ENCODE measurements at places on chromosomes 4 and X.

DNA sequence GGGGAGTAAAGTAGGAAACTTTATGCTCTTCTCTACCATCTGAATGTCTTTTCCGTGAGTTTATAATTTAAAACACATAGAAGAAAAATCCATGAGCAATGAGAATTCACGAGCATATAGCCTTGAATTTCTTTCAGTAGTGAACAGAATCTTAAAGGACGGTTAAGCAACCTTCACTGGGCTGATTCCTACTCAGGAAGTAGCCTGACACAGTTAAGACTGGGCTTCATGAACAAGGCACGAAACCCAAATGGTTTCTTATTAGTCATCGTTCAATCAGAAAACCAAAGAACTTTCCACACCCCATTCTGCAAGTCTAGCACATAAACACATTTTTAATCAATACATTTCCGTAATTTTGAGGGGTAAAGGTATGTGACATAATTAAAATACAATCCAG lies 95.8 kb downstream of the SH3KBP1 start:
- DNase-seq = no peak

DNA sequence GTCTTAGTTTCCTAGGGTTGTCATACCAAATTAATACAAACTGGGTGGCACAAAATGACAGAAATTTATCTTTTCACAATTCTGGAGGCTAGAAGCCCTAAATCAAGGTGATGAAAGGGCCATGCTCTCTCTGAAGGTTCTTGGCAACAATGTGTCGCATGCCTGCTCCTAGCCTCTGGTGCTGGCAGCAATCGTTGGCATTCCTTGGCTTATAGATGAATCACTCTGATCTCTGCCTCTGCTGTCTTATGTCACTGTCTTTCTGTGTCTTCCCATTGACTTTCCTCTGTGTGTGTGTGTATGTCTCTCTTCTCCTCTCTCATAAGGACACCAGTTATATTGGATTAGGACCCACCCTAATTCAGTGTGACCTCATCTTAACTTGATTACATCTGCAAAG lies 15.9 kb upstream of the INTU start:
- no peak for DNase-seq

DNA sequence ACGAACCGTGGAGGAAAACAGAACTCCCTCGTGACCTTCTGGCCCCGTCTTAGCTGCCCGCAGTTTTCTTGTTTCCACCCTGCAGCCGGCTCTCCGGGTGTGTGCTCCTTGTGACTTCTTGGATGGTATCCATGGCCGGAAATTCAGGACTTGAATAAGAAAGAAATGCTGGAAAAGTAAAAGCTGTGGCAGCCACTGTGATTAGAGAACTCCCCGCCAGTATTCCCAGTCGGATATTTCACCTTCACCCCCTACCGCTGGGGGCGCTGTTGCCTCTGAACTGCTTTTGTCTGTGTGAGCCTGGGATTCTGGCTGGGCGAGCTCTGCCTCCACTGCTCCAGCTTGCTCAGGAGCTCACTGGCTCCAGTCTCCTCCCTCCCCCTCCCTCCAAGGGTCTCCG lies 41.5 kb upstream of the CYP4V2 start:
- no peak for DNase-seq

DNA sequence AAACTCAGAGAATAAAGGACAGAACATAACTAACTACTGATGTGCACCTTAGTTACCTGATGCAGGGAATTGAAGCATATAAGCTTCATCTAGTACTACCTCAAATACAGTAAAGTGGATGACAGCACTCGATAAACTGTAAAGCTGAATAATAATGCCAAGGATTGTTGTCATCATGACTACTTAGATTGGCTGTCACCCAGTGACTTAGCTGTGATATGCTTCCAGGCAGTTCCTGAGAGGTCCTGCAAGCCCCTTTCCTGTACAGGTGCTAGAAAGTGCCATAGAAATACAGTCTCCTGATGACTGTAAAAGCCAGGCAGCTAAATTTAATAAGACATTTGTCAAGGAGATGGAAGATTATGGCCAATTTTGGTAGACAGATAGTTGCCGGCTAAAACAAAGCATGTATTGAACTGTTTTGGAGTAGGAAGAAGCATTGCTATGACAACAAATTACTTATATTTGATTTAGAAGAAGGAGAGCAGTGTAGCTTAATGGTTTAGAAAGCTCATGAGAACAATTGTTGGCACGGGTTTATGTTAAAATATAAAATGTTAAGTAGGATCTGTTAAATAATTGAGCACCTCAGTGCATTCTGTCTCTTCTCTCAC lies 29.7 kb downstream of the TMEM164 start:
- DNase-seq = no peak

GRCh38 chr4:37453281-37453998 lies 208.9 kb downstream of the NWD2 start:
- DNase-seq = peak; percentile 42

DNA sequence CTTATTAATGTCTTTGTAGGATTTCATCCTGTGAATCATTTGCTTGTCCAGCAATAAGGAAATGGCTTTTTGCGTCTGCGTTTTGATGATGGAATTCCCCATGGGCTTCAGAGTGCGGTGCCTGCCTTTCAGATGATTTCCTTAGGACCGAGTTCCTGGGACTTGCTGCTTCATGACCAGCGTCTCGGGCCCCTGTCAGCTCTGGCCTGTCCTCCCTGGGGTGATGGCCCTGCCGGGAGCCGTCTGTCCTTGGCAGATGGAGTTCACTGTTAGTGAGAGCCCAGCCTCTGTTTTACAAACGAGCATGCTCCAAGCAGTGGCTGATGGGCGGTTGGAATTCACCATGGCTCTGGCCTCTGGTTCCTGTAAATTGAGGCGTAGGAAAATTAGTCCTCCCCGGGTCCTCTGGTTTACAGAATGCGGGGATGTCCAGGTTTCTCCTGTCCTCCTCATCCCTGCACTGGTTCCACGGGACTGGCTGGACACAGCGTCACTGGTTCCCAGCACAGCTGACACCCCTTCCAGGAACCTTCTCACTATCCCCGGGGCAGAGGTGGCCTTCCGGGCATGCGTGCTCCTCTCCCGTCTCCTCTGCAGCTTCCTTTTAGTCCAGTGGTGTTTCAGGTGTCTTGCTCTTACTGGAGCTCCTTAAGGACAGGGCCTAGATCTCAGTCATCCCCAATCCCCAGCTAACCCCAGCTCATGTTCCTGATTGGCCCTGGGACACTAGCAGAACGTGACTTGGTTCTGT lies 34.9 kb downstream of the TBC1D14 start:
- no peak for DNase-seq

GRCh38 chr4:176034936-176035335 lies 30.7 kb upstream of the WDR17 start:
- no peak for DNase-seq

DNA sequence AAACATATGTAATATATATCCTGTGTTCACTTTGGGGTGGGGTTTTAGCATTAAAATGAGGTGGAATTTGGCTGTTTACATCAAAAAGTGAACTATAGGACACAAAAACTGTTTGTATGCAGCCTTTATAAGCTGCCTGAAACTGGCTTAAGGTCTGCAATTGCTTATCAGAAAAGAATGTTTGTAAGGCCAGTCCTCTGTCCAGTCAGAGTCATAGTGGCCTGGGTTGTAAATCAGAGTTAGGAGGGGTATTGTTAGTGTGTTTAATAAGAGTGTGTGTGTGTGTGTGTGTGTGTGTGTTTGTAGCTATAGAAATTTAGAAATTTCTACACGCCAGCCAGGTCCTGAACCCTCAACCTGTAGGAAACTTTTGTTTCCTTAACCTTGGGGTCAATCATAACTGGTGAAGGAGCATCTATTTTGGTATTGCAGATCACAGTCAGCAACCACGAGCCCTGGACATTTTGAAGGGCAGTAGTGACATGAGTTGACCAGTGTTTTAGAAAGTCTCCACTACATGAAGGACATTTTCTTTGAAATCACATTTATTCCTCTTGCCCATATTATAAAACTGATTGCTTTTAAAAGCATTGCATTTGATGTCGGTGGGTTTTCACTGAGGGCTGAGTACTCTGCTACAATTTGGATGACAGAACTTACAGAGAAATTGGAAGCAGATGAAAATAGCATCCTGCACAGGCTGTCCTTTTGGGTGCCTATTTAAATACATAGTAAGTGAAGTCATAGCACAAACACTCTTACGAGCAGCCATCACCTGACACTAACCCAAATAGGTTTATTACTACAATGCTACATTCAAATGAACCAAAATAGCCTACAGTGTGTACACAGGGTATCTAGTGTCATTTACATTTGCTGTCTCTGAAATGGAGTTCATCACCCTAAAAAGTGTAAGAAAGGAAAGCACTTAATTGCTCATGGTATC lies 11.2 kb upstream of the TMEM154 start:
- DNase-seq = no peak

GRCh38 chr4:155529272-155529671 lies 137.4 kb upstream of the GUCY1A1 start:
- no peak for DNase-seq

- DNase-seq = no peak
Measured at GRCh38 chr4:101651778-101652177, 138.8 kb upstream of the BANK1 start.

DNA sequence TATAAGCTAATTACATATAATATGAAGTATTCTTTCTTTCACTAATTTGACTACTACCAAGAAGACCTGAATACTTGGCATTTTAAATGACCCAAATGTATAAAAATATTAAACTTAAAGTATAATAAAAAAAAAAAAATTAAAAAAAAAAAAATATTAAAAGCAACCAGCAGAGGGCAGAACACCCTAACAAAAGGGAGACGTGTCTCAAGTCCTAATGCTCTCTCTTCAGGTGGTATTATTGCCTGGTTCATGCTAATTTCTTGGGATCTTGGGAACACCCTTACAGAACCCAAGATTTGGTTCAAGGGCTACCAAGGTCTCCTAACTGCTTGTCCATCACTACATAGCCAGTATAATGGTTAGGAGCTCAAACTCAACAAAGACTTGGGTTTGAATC lies 754.8 kb downstream of the RAB28 start:
- no peak for DNase-seq

Data from activated CD4-positive, alpha-beta T cell treated with anti-CD3 and anti-CD28 coated beads, Interleukin-2, amount 50 U/mL, for 48 hours (primary cell).